ENCODE measurements at places on chromosomes 16 and 17. TPM values are rescaled to one million over a fixed set of nuclear protein-coding genes. Genes with fewer than 3 reads are reported as not detected.

EIF5A gene
- total RNA-seq: 241 TPM

- DNase-seq: no peak
Measured at GRCh38 chr16:49587511-49587910, 213.9 kb downstream of the C16orf78 start.

- DNase-seq: peak; percentile 59
Measured at GRCh38 chr17:39867880-39868553, at the start of gene ZPBP2. Gene ZPBP2 (plus strand): TSS chr17:39868202. CDS start chr17:39868355, 153 bp downstream.

GRCh38 chr17:47990962-47991731 is 20.2 kb downstream of the CDK5RAP3 start:
- no peak for DNase-seq

- DNase-seq: no peak
Measured at GRCh38 chr16:85687651-85688471, 893 bp downstream of the GINS2 start.

C17orf113 gene
- 0.72 TPM for total RNA-seq

DNA sequence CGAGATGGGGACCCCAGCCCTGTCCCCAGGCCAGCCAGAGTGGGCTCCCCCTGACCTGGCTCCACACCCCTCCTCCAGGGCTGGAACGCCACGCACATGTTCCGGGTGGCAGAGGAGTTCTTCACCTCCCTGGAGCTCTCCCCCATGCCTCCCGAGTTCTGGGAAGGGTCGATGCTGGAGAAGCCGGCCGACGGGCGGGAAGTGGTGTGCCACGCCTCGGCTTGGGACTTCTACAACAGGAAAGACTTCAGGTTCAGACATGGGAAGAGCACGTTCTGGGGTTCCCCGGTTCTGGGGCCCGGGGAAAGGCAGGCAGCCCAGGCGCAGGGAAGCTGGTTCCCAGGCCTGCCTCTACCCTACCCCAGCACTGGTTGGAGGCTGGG is 4.6 kb downstream of the ACE start:
- DNase-seq: no peak

GRCh38 chr17:68777243-68777855 is 176.2 kb upstream of the FAM20A start:
- DNase-seq: no peak

NPIPA3 gene
- 3.2 TPM for total RNA-seq

Data from upper lobe of right lung (tissue), 1 donor.